Stimulated activated CD4-positive, alpha-beta T cell treated with anti-CD3 and anti-CD28 coated beads, TNF-alpha, amount 100 ng/mL, for 24 hours (primary cell): ENCODE measurements at places on chromosomes 2 and 18.

DNA sequence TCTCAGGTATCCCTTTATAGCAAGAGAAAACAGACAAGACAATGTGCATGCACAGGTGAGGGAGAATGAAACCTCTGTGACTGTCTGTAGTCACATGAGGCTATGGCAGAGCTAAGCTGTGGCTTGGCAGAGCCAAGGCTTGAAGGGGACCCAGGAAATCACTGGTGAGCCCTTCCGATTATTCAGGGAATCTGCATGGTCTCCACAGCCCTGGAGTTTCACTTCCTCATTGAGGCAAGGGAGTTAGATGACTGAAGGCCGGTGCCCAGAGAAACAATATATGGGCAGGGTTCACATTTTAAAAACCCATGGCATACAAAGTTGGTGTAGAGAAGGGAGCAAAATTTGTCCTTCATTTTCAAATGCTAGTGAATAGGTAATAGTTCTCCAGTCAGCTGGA lies 144.4 kb upstream of the REV1 start:
- DNase-seq, result no peak

DNA sequence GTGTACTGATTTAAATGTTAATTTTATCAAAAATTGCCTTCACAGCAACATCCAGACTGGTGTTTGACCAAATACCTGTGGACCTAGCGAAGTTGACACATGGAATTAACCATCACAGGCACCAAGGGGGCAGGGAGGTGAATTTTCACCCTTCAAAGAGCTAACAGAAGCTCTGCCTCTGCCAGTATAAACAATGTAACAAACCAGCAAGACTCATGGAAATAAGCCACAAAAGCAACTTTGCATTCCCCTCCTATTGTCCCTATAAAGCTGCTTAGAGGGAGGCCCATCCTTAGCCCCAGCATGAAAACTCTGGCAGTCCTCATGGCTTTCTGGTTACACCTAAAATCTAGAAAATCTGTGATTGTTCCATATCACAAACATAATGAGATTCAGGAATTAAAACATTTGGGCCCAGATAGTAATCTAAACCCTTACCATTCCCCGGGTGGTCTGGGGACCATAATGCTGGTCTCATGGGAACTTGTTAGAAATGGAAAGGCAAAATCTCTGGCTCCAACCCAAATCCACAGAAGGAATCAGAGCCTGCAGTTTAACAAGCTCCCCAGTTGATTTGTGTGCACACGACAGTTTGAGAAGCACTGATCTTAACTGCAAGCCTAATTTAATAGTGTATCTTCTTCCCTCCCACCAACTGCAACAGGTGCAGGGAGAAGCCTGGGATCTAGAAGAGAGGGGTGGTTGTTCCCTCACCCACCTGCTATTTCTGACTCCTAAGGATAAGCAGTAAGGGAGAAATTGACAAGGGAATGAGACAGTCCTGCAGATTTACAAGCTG lies 23.1 kb downstream of the SERPINB11 start:
- no peak for DNase-seq

DNA sequence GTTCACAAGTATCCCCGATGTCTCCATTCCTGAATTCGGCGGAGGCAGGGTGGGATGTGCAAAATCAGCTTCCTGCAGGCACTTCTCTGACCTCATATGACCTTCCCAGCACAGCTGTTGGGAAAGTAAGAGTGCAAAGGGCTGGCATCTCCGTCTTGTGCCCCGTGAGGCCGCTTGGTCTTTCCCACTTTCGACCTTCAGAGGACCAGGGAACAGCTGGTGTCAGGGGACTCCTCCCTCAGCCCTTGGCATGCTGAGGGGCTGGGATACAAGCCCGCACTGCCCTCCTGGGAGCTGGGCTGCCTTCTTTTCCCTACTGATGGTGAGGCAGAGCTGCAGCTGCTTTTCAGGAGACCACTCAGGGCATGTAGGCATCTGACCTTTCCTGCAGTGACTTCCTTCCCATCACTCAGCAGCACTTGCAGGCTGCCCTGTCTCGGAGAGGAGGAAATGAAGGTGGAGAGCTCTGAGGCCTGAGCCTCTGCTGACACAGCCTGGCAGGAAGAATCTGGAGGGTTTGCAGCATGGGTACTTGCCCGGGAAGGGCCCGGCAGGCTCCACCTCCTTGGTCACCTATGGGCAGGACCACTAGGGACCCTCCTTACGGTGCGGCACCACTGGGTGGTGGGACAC lies 277.2 kb upstream of the HS6ST1 start:
- DNase-seq, result no peak

DNA sequence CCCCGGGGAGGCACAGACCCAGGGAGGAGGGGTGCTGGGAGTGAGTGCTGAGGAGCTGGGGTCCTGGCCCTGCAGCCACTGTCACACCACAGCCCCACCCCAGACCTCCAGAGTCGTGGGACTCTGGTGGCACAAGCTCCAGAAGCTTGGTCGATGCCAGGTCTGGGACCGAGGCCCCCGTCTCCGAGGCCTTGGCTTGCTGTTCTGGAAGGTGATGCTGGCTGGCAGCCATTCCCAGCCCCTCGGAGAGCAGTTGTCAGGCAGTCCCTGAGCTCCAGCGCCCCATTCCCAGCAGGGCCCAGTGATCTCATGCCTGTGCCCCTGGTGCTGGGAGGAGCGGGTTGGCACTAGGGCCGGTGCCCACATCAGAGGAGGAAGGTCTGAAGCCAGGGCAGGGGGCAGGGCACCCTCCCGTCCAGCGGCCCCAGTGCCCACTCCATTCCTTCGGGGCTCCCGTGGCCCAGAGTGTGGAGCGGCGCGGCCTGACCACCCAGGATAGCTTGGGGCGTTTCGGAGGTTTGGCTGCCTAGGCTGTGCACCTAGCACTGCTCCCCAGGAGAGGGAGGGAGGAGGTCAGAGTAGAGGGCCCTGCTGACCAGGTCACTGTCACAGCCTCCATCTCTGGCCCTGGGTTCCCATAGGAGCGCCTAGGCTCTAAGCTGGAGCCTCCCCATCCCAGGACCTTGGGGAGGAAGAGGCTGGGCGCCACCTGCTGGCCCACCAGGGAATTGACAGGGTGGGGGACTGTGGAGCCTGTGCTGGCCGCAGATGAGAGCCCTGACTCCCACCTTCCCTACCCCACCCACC lies 16.8 kb upstream of the ALPI start:
- DNase-seq, result no peak

DNA sequence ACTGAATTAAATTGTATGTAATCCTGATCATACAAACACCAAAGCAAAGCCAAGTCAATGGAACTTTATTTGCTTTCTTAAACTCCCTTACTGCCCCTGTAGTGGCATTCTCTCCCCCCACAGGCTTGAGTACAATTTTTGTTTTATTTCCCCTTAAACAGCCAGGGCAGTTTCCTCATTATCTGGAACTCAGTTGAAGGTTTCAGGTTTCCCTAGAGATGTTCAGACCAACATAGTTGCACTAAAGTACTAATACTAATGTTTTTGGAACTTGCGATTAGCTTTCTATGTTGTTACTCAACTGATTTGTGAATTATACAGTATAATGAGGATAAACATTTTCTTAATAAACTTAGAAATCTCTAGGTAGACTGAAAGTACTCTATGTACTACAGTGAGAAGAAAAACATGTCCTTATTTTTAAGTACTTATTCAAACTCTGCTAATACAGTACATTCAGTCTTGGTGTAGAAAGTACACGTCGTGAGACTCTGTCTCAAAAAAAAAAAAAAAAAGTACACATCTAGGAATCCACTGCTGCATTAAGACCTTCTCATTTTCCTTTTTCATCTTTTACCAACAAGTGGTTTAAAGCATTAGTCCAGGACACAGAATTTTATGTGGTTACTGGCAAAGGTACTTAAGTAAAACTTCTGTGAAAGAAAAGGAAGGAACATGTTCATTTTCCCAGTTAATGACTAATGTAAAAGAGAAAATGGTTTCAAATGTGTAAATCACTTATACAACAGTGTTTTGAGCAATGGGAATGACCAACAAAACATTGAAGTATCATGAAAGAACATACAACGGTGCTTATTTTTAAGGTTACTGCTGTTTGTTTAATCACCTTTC lies 209.5 kb upstream of the SMAD7 start:
- no peak for DNase-seq

DNA sequence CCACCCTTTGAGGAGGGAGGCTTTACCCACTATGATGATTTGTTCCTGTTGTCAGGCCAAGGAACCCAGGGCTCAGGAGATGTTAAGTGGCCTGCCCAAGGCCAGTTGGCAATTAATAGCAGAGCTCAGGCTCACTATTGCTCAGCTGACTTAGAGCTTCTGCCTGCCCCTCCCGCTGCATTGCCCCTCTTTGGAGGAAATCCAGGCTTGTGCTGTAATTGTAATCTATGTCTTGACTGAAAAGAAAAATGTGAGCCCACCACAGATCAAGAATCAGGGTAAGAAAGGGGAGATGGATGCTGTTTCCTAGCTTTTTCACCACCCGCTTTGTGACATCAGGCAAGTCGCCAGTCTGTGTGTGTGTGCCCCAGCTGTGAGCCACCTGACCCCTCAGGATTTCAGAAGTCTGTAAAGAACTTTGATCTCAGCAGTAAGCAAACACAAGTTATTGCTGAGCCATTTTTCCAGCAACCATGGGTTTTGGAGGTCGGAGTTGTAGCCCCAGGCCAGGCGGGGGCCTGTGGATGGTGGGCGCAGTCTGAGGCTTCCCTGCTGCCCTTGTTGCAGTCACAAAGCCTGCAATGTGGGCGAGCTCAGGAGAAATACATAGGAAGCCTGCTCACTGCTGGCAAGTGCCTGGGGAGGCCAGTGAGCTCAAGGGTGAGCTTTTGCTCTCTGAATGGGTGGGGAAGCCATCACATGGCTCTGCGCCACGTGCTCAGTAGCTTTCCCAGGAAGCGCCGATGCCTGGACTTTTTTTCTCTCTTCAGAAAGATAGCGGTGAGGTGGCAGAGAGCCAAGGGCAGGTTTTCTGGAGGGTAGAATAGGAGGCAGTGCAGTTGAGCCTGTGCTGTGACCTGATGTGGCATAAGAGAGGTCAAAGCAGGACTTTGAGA lies 6.1 kb downstream of the CABLES1 start:
- DNase-seq, result no peak
